ENCODE measurements at places on chromosomes 6 and 20.

GRCh38 chr6:14863902-14864850 is 381.7 kb upstream of the JARID2 start:
- DNase-seq: no peak

GRCh38 chr20:52438326-52438963 is 246.9 kb upstream of the ZFP64 start:
- DNase-seq: no peak

DNA sequence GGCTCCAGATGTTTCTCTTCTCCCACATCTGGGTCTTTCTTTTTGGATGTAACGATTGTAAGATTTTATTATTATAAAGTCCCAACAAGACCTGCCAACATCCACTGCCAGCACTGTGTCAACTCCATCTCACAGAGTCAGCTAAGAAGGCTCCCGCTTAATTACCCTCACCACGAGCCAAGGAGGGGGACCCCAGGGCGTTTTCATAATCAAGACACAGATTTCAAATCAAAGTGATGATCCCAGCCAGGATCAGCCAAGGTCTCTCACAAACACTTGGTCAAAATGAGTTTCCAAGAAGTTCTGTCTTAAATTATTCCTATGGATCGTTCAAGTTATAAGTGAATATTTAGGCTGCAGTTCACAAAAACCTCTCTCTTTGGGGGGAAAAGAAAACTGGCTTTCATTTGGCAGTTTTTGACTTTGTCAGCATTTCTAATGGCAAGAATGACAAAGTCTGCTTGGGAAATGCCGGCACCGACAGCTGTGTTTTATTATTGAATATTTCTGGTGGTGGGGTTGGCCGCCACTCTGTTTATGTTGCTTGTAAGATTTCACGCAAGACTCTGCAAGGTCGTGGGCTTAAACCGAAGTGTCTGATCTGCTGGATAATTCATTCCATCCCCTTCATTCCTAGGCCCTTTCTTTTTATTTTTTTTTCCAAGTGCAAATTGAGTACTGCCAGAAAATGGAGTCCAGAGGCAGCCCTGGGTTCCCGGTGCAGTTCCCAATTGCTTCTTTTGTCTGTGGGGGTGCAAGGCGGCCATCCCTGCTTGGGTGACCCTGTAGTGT is 170.2 kb upstream of the PMEPA1 start:
- DNase-seq: no peak

GRCh38 chr6:65988006-65988405 is 281.0 kb upstream of the EYS start:
- no peak for DNase-seq

DNA sequence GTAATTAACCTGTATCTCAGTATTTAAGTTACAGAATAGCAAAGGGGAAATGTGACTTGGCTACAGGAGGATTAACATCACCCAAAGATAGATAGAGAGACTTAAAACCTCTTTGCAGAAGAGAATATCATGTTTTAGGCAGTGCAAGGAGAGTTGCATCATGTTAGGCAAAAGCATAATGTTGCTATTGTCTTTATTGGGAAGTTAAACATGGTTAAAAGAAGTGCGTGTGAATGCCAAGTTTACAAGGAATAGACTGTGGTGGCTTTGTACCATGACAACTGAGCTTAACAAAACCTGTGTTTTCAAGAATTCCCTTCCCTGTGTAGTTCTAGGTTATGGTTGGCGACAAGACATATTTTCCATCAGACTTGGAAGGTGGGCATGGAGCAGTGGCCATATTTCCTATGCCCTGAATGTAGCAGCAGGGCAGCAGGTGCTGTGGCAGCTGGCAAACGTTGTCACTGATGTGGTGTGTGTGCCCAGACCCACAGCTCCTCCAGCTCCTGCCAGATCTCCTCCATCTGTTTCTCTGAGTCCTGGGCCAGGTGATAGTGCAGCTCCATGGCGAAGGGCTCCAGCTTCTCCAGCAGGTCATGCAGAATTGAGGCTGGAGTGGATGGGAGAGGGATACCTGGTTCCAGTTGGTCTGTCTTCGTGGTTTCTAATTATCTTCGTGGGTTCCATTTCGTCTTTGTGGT is 163.3 kb downstream of the QRSL1 start:
- DNase-seq: no peak

- no peak for DNase-seq
These were observed 326.2 kb upstream of the PRDM1 start for GRCh38 chr6:105759946-105760345.

GRCh38 chr6:3228046-3228671 is 706 bp upstream of the TUBB2B start:
- DNase-seq: no peak

DNA sequence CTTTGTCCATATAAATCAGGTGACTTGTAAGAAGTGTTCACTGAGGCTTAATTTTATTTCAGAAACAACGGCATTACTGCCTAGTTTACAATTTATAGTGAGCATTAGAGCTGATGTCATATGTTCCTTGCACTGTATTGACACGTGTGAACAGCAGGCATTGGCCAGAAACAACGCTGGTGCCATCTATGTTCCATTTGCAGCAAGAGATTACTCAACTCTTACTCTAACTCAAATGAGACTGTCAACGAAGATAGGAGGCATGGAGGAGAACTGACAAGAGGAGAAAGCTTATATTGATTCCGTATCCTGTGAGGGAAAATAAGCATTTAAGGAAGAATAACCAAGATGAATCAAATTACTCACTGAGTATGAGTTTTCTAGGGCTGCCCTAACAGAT is 48.4 kb downstream of the MTFR2 start:
- no peak for DNase-seq

GRCh38 chr6:165219629-165220028 is 89.8 kb downstream of the C6orf118 start:
- no peak for DNase-seq

Measured in naive thymus-derived CD4-positive, alpha-beta T cell (primary cell).